ENCODE measurements at places on chromosomes 12 and 14.

- DNase-seq = peak; percentile 35
Measured at GRCh38 chr12:93570552-93571364, 1.7 kb upstream of the SOCS2 start.

DNA sequence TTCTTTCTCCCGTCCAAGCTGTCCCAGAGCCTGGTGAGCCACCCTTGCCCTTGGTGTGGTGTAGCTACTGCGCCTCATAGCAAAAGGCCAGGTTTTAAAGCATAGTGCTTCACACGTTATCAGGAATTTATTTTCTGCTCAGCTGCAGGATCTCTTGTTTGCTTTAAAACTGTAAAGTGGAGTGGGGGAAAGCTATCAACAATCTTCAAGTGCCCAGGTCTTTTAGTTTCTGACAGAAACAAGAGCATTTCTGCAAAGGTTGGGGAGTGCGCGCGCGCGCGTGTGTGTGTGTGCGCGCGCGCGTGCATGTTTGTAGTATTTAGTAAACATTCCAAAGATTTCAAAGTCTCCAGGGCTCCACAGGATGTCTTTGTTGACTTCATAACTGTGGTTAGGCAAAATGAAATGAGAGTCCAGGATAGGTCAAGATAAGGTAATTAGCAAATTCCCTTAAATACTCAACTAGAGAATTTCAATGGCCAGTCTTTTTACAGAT lies 45.5 kb downstream of the EML1 start:
- DNase-seq = peak; percentile 26

- DNase-seq = no peak
Measured at GRCh38 chr14:29668201-29668600, 259.4 kb downstream of the PRKD1 start.

DNA sequence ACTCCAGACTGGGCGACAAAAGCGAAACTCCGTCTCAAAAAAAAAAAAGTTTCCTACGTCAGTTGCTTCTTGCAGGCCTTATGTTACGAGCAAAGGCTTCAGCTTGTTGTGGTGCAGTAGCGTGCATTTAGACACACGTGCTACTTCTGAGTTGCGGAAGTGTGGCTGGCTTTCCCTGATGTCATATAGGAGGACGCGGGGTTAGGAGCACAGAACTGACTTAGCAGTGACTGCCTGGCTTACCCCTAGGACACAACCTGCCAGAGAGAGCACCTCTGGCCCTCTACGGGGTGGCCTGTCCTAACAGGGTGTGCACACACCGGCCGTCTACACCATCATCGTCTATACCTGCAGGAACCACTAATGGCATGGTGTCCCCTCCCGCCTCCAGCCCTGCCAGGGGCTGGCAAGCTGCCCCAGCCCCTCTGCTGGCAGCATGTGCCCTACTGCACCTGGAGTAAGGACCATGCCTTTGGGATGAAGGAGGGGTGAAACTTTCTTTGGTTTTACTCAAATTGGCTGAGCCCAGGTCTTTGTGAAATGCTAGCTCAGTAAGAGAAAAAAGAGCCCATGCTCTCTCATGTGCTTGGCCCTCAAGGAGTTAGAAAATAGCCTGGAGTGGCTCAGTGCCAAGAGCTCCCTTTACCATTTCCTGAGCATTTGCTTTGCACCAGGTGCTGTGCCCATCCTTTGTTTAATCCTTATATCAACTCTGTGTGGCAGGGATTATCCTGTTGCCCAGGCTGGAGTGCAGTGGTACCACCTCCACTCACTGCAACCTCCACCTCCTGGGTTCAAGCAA lies 1.7 kb upstream of the GPR68 start:
- DNase-seq = no peak

- DNase-seq = peak; percentile 11
Measured at GRCh38 chr12:132600048-132601032, 10.0 kb downstream of the LRCOL1 start.

- DNase-seq = no peak
Measured at GRCh38 chr12:124703856-124704255, 136.4 kb upstream of the NCOR2 start.

- DNase-seq = no peak
Measured at GRCh38 chr14:68938271-68939150, 40.6 kb downstream of the ACTN1 start.

GRCh38 chr14:22820731-22821130 lies 5.5 kb upstream of the SLC7A7 start:
- no peak for DNase-seq

DNA sequence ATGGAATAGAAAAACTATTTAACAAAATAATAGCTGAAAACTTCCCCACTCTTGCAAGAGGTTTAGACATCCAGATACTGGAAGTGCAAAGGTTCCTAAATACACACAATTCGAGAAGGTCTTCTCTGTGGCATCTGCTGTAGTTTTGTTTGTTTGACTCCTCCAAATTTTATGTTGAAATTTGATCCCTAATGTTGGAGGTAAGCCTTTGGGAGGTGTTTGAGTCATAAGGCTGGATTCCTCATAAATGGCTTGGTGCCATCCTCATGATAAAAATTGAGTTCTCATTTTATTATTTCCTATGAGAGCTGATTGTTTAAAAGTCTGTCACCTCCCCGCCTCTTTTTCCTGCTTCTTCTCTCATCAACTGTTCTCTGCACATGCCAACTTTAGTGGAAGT lies 182.7 kb downstream of the MYRFL start:
- DNase-seq = no peak

DNA sequence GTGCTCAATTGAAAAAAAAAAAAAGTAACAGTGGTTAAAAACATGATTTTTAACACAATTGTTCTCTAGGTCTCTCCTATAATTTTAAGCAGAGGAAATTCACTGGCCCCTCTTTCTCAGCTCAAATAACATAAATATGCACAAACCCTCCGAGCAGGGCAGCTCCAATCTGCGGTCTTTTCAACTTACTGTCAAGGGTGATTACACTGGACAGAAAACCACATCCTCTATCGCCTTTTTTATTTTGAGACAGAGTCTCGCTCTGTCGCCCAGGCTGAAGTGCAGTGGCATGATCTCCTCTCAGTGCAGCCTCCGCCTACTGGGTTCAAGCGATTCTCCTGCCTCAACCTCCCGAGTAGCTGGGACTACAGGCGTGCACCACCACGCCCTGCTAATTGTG lies 16.5 kb upstream of the GABARAPL1 start:
- DNase-seq = no peak

DNA sequence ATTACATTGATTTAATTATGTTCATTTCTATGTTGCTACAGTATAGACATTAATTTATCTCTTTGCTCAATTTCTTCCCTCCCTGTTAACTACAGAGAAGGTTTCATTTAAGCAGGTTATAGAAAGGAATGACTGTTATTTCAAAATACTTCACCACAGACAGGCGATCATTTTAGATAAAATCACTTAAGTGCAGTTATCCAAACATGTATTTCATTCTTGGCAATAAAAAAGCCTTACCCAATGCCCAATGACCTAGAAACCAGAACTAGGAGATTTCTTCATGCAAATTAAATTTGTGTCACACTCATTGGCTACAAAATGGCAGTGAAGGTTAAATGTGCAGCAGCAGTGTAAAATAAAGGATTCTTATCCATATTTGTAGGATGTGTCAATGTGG lies 266.4 kb downstream of the KCNH5 start:
- DNase-seq = peak; percentile 21

GRCh38 chr14:68854421-68854820 lies 61.6 kb upstream of the ZFP36L1 start:
- no peak for DNase-seq

- DNase-seq = no peak
Measured at GRCh38 chr12:108996320-108996719, 24.5 kb downstream of the SVOP start.

DNA sequence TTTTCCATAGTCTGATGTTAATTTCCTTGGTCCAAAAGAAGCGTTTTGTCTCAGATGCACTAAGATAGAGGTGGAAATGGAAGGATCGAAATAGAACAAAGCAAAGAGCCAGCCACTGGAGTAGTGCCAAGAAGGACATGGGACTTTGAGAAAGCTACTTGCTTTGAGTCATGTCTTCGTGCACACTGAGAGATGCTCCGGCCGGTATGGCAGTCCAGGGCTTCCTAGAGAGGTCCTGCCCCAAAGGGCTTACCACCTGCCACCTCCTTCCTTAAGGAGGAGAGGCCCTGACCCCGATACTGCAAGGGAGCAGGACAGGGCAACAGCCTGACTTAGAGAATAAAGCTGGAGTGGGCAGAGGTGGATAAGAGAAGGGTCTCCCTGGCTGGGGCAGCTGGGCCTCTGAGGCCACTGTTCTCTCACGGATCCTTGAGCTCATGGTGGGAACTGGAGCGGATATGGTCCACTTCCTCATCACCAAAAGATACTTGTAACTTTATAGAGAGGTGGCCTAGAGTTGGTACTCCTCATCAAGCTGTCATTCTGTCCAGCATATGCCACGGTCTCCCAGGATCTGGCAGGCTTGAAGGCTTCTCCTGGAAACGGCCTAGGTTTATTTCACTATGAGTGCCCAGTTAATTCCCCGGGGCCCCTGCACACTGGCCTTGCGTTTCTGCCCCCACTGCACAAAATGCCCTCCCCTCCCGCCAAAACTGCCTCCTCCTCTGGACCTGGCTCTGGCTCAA lies 57.4 kb downstream of the FOXN3 start:
- DNase-seq = no peak

GRCh38 chr12:31603546-31604009 lies 12.6 kb upstream of the DENND5B start:
- DNase-seq = no peak

DNA sequence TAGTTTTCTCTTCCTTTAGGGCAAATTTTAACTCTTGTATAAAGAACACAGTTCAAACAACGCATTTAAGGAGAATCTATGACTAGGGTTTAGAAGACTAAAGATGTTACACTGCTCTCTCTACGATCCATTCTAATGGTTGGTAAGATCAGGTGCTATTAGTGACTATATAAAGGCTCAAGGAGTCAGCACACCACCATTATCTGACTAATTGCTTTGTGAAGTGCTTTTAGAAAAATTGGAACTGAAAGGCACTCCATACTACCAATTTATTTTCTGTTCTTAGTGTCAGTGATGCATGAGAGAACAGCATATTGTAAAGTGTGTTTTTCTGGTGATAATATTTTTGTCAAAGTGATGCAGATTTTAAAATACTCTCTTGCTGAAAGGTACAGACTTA lies 136.8 kb downstream of the SYT1 start:
- DNase-seq = no peak

DNA sequence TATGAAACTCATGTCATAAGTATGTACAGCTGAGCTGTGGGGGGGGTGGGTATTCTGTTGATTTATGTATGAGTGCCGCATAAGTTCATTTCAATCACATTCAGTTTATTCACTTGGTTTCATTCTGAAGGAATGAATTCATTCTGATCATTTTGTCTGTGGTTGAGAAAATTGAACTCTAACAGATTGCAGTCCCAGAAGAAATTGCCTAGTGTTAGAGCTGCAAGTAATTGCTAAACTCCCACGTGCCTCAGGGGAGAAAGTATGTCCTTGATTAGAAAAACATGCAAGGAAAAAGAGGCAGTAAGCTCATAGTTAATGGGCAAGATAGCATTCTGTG lies 442.4 kb upstream of the MGAT4C start:
- no peak for DNase-seq

DNA sequence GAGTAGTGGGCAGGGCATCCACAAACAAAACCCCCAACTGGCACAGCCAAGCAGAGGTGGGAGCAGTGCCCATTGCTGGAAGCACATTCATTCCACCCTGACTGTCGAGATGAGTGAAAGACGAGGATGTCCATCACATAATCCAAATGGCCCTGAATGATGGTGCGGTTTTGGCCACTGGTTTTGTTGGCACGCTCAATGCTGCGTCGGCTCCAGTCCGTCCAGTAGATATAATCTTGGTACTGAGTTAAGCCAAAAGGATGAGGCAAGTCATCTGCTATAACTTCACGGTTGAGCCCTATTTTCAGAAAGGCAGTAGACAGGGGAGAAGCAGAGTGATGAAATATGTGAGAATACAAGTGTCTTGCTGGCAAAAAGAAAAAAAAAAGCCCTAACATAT lies 88.1 kb downstream of the BCL2L14 start:
- no peak for DNase-seq

DNA sequence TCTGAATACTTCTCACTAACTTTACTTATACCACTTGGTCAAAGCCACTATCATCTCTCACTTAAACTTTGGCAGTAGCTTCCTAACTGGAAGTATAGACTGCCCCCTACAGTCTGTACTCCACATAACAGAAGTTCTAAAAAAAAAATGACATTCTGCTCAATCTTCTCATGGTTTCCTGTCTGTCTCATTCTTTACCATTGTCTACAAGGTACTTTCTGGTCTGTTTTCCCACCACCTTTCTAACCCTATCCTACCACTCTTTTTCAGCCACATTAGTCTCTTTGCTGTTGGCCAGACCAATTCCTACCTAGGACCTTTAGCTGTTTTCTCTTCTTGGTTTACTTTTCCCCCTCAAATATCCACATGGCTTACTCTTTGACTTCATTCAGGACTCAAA lies 14.7 kb downstream of the CPSF6 start:
- DNase-seq = no peak

DNA sequence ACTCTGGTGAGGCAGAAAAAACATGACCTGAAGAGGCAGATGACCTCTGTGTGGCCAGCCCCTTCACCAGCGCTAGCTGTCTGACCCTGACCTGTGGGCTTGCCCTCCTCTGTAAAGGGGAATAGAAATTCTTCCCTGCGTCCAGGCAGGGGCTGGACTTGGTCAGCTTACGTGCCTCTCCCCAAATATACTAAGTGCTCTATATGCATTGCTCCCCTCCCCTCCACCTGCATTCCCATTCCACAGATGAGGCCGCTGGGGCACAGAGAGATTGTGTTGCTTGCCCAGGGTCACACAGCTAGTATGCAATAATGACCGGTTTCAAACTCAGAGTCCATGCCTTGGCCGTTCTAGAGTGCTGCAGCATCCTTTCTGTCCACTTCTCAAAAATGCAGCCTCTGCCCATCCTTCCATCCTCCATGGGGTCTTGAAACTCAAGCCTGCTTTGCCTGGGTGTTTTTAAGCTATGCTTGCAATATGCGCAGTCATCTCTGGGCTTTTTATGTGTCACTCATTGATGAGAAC lies 303.9 kb downstream of the CACNA1C start:
- no peak for DNase-seq

GRCh38 chr14:61925043-61925442 lies 162.8 kb downstream of the SNAPC1 start:
- DNase-seq = no peak

DNA sequence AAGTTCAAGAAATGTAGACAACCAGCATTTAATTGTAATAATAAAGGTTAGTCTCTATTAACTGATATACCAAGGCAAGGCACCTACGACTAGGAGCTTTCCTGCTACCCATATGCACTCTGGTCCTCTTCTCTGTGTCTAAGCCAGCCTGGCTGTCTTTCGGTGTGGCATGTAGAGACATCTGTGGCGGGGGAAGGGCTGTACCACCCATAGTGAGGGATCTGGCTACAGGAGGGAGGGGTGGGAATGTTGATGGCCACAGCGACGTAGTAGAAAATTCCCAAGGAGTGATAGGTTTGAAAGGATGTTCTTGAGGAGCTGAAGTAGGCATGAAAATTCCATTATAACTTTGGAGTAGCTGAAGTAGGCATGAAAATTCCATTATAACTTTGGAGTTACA lies 344.2 kb downstream of the ATP23 start:
- no peak for DNase-seq

DNA sequence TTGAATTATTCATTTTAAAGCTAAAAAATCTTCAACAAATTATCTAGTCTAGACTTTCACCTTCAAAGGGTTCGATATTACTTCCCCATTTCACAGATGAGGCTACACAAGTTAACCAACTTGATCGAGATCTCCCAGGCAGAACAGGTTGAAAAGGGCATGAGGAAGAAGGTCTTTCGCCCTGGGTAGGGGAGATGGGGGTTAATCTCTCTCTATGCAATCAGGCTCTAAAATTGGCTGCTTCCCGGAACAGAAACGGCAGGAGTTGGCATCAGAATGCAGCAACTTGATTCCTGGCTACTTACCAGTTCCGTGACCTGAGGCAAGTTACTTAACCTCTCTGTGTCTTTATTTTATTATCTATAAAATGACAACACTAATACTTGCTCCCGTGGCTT lies 2.4 kb upstream of the CISTR start:
- DNase-seq = no peak
